ENCODE measurements at places on chromosomes 11 and 22.

DNA sequence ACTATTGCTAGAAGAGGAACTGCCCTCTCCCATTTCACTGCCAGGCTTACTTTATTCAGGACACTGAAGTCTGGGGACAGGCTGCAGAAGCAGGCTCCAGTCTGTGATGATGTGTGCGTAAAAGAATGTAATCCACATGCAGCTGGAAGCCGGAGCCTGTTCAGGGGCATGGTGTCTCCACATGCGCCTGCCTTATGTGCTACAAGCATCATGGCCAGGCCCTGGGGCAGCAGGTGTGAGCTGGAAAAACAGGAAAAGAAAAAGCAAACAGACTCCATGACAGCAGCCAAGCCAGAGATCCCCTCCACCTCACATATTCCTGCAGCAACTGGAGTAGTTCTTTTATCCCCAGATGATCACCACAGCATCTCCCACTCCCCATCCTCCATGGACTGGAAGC is 33.4 kb downstream of the ARFGAP2 start:
- no peak for DNase-seq

DNA sequence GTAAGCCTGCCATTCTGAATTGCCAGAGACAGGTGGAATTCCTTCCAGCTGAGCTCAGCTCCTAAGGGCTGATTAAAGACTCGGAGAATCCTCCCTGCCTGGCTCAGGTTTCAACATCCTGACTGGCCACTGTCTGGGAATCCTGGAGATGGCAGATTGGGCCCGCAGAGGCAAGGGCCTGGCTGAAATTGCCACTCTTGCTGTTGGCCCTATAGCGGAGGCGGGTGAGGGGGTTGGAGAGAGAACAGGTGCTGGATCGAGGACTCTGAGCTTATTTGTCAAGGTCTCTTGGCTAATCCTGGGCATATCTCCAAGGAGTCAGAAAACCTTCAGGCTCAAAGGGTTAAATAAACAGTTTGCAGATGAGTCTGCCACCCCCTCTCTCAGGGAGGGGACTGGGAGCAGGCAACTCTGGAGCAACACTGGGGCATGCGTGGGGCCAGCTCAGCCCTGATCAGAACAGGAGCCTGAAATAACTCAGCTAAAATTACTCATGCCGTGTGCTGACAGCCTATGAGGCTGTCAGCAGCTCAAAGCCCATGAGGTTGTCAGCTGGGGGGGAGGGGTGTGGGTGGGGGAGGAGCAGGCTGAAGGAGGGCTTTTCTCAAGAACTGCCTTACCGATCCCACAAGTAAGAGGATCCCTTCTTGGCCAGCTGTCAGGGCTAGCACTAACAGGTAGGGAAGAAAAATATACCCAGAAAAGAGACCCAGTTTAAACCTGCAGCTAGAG is 14.7 kb upstream of the MFRP start:
- DNase-seq, result peak; percentile 97

GRCh38 chr22:50067244-50067643 is 9.1 kb upstream of the TTLL8 start:
- DNase-seq, result no peak

DNA sequence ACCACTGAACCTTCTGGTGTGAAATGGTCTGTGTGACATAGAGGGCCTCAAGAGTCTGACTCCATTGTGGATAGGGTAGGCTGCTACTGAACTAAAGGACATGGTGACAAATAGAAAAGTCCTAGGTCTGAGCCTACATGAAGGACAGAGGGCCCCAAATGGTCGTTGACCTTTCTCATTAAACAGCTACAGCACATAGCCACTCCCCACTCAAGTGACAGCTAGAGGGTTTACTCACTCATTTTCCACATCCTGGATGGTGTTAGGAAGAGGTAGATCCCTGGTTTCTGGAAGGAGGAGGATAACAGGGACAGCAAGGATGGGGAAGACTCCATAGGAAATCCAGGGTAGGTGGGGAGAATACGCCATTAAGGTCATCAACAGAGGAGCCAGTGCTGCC is 63.3 kb downstream of the SLC22A24 start:
- DNase-seq, result no peak

DNA sequence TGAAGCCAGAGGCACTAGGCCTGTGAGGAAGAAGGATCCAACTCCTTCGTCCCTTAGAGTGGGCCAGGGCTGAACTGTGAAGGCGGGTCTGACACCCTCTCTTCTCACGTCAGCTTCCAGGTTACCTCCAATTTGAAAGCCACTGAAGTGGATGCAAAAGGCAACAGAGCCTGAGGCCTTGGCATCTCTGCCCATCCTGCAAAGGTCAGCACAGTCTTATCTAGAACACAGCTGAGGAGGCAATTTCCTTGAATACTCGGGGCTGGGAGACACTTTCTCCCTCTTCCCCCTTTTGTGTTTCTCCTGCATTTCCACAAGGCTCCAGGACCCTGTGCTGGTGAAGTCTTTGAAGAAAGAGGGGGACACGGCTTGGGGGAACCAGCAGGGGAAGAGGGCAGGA is 91.6 kb upstream of the PAX6 start:
- no peak for DNase-seq

GRCh38 chr11:108698844-108699642 is 34.2 kb downstream of the DDX10 start:
- DNase-seq, result peak; percentile 6

GRCh38 chr11:5317292-5317691 is 6.8 kb downstream of the OR51B2 start:
- no peak for DNase-seq

- DNase-seq, result no peak
Observed at GRCh38 chr11:61850687-61851086, 22.6 kb downstream of the FADS2 start.

DNA sequence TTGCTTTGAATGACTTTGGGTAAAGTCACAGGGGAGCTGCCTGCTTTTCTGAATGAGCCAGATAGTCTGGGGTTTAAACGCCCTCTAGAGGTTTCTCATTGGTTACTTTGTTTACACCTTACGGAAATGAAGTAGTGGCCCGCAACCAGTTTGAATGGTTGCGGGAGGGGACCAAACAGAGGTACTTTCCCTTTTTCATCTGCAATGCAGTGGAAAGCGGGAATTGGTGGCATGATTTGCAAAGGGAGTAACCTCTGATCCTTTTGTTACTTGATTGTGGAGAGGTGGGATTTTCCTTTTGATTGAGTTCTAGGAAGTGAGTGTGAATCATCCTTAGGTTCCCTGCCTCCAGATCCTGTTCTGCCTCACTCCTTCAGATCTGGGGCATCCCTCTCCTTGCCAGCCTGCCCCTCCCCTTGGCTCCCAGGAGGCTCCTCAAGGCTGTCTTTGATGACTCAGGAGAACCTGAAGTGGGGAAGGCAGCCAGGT is 15.9 kb upstream of the GLYATL1 start:
- DNase-seq, result no peak

- no peak for DNase-seq
Observed at GRCh38 chr11:32105871-32106560, 15.1 kb downstream of the RCN1 start.

- no peak for DNase-seq
Observed at GRCh38 chr11:8297781-8298440, 34.2 kb upstream of the LMO1 start.

- DNase-seq, result no peak
Observed at GRCh38 chr11:68938816-68939582, 35.3 kb downstream of the IGHMBP2 start.

- DNase-seq, result no peak
Observed at GRCh38 chr11:71305451-71306125, 53.2 kb upstream of the SHANK2 start.

GRCh38 chr22:44202261-44202789 is 21.6 kb downstream of the PARVG start:
- DNase-seq, result no peak

DNA sequence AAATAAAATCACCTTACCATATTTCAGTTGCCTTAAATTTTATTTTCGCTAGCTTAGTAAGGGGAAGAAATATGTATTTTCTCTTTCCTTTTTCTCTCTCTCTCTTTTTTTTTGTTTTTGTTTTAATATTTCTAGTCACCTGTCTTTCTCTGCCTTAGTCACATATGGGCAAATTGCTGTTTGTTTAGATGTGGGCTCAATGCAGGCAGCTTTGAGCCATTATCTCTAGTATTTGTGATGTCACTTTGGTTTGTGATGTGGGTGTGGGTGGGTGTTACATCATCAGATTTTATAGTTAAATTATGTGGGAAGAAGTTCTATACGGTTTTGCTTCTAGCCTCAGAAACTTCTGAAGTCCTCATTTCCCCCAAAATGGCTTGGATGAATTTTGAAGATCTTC is at the start of gene C22orf31:
Gene C22orf31 (minus strand): TSS at position 59 of the 400 bp plus-strand sequence. CDS start 39 bp downstream, at position 20.
- no peak for DNase-seq

DNA sequence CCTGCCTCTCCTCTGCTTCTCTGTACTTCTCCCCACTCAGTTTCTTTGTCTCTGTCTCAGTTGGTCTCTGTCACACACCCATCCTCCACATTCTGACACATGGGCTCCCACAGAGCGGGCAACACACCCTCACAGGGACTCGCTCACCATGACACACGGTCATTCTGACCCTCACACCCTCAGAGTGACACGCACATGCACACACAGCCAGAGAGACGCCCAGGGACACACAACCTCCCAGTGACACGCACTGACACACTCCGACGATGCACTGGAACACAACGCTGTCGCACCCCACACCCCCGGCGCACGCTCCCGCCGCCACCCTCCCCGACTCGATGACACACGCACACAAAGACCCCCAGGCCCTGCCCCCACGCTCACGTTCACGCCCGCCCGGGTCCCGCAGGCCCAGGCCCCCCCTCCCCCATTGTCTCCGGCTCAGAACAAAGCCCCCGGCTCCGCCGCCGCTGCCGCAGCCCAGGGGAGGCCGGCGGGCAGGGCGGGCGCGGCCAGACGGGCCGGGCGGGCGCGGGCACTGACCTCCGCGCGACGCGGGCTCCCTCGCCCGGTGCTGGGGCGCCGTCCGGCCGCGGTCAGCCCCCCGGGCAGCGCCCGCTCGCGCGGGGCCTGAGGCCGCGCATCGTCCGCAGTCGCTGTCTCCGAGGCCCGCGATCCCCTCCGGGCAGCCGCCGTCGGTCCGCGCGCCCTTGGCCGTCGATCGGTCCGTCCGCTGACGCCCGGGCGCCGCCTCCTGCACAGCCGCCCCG is 404 bp downstream of the DCHS1 start:
- no peak for DNase-seq

DNA sequence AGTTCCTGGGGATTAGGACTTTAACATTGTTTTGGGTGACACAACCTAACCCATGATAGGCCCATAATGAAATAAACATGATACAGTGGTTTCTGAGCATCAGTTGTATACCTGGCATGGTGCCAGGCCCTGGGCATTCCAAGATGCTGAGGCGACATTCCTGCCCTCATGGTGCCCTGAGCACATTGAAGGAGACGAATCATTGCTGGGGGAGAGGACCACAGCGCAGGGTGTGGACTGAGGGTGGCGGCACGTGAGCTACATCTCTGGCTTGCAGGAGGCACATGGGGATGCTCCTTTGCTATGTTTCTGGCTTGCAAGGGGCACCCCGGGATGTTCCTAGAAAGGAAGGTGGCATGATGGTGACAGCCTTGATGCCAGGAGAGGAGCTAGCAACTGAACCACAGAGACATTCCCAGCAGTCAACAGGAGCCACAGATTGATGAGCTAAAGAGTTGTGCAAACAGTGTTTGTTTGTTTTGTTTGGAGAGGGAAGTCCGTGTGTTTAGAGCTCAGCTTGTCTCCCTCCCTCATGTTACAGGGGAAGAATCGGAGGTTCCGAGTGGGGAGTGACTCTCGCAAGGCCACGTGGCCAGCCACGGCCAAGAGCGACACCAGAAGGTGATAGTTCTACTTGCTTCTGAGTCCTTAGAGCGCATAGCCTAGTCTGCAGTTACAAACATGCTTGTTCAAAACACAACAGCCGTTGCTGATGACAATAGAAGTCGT is 106.4 kb downstream of the MIAT start:
- DNase-seq, result peak; percentile 71

DNA sequence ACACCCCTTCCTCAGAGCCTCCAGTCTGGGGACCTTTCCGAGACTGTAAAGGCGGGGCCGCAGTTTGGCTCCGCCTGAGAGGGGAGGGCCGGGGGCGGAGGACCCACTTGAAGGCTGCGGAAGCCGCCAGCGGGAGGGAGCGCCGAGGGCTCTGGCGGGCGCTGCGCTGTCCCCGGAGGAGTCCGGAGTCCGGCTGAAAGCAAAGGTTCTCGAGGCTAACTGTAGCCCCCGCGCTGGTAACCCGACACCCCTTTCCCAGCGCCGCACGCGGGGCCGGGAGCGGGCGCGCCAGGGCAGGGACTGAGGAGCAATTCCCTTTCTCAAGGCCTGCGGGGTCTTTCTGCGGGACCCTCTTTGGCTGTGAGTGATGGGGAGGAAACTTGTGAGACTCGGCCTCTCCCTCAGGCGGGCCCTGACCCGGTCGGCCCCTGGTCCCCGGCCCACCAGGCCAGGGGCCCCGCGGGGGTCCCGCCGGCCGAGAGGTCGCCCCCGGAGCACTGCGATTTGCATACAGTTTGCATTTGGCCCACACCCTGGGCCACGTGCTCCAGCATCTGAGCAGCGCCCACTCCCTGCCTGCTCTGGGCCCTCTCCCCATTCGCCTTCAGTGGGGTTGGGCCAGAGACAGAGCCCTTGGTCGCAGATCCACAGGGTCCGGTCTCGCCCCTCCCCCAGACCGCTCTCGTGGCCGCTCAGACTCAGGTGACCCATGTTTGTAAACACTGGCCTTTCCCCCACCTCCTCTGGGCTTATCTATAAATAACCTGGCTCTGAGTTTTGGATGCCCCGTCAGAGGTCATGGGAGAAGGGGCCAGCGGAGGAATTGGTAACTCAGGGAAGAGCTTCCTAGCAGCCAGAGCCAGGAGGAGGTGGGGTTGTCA is 519 bp upstream of the ART5 start:
- DNase-seq, result peak; percentile 70

DNA sequence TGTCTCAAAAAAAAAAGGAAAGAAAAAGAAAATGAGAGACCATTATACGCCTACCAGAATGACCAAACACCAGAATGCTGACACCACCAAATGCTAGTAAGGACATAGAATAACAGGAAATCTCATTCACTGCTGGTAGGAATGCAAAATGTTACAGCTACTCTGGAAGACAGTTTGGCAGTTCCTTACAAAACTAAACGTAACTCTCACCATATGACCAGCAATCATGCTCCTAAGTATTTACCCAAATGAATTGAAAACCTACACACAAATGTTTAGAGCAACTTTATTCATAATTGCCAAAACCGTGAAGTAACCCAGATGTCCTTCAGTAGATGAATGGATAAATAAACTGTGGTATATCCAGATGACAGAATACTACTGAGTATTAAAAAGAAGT is 7.2 kb downstream of the CHKA start:
- no peak for DNase-seq

- DNase-seq, result no peak
Observed at GRCh38 chr11:120352405-120352804, 16.2 kb downstream of the ARHGEF12 start.

GRCh38 chr22:42307806-42308563 is 37.5 kb upstream of the TCF20 start:
- no peak for DNase-seq

- no peak for DNase-seq
Observed at GRCh38 chr11:45677770-45678512, 12.5 kb upstream of the CHST1 start.

GRCh38 chr11:110971140-110971539 is 258.9 kb upstream of the ARHGAP20 start:
- DNase-seq, result no peak

Data from NCI-H1105 treated with DMSO at 0.1 percent for 48 hours (cell line).